ENCODE measurements at places on chromosomes 12 and 14.

GRCh38 chr14:89470401-89470800, 53.4 kb upstream of the FOXN3 start:
- DNase-seq = no peak

- peak; percentile 19 for DNase-seq
Measured at GRCh38 chr14:56324856-56325699, 206.9 kb downstream of the PELI2 start.

GRCh38 chr14:32354716-32355115, 25.6 kb downstream of the AKAP6 start:
- no peak for DNase-seq

GRCh38 chr12:32486158-32486557, 86.8 kb downstream of the FGD4 start:
- no peak for DNase-seq

GRCh38 chr12:42985506-42985905, 396.0 kb upstream of the PRICKLE1 start:
- no peak for DNase-seq

DNA sequence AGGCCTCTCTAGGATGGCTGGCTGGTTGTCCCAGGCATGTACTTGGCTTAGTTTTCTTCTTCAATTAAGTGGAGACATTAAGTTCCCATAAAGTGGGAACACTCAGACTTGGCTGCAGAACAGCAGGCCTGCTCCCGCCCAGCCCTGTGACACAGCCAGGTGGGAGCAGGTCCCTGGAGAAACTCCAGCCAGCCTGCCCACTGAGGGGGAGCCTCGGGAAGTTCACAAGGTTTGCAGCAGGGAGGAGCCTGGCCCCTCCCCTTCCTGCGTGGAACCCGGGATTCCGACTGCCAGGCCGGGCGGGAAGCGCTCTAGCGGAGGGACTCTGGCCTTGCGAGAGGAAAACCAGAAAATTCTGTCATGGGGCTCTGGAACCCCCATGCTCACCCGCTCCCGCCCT, 98.3 kb upstream of the EVL start:
- no peak for DNase-seq

- DNase-seq = no peak
Measured at GRCh38 chr12:52043386-52044212, 7.6 kb upstream of the NR4A1 start.

GRCh38 chr14:91273273-91273884, 28.9 kb upstream of the GPR68 start:
- DNase-seq = no peak

DNA sequence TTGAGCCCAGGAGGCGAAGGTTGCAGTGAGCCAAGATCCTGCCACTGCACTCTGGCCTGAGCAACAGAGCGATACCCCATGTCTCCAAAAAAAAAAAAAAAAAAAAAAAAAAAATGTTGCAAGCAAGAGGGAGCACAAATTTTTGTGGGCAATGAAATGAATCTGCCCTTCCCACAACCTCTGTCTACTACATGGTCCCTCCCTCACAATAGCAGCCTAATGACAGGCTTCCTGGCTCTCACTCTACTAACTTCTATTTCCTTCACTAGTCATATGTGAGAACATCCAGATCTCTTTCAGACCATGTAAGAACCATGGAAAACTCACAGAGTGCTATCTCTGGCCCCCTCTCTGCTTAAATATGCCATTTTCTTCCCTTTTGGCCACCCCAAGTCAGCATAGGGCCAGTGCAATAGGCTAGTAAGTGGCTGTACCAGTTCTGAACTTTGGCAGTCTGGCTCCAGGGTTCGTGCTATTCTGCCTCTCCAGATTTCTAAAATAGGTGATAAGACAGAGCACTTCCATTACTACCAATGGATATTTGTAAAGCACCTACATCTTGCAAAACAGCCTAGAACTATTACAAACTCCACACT, 7.1 kb downstream of the OSBPL8 start:
- no peak for DNase-seq

- no peak for DNase-seq
Measured at GRCh38 chr14:93040982-93041381, 74.7 kb downstream of the ITPK1 start.

GRCh38 chr12:57755454-57756372, 810 bp downstream of the MARCHF9 start:
- DNase-seq = no peak

DNA sequence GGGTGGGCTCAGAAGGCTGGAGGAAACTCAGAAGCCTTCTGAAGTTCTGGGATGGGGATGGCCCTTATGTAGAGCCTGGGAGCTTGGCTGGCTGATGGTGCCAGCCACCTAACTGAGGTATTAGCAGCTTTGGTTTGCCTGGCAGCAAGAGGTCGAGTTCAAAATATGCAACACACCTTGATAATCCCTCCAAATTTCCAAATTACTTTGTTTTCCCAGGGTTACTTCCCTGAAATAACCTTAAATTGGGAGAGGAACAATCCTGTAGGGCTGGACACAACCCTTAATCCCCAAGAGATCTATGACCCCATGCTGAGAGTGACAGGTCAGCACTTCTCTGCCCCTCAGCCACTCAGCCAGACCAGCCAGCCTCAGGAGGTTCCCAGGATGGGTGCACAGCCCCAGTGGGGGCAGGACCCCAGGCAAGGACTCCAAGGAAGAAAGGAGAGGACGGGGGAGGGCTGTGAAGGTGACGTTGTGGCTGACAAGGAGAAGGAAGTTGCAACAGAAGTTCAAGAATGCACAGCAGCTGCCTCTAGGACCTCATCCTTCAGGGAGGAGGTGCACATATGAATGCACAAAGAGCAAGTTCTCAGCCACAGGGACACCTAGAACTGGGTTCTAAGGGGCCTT, 18.6 kb upstream of the KRT77 start:
- DNase-seq = no peak

DNA sequence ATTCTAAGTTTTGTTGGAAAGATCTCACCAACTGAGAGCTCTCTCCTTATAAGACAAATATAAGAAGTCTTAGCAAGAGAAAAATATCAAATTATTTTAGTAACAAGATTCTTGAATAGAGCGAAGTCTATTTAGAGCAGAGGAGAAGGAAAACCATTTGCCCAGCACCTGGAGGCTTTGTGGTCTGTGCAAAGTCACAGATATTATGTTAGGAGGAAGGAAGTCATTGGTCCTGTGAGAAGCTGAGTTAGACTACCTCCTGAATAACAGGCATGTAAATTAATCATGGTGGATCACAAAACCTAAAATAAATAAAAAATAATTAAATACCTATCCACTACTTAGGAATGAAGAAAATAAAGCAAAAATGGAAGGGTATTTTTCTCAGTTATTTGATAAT, 38.4 kb upstream of the ATXN7L3B start:
- DNase-seq = no peak
